H9 (cell line): ENCODE measurements at places on chromosomes 2 and 18.

GRCh38 chr2:170155022-170155722, 22.8 kb upstream of the MYO3B start:
- DNase-seq, result peak; percentile 54

DNA sequence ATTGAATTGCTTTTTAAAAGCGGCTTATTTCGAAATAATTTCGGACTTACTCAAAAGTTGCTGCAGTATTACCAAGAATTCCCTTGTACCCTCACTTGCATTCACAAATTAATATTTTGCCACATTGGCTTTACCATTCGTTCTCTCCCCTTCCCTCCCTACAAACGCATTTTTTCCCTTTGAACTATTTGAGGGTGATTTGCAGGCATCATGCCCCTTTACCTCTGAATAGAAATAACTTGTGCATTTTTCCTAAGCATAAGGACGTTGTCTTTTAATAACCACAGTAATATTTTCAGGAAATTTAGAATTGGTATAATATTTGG, 608 bp downstream of the CCDC138 start:
- DNase-seq, result no peak

GRCh38 chr2:134190062-134190806, 63.6 kb upstream of the MGAT5 start:
- DNase-seq, result no peak

DNA sequence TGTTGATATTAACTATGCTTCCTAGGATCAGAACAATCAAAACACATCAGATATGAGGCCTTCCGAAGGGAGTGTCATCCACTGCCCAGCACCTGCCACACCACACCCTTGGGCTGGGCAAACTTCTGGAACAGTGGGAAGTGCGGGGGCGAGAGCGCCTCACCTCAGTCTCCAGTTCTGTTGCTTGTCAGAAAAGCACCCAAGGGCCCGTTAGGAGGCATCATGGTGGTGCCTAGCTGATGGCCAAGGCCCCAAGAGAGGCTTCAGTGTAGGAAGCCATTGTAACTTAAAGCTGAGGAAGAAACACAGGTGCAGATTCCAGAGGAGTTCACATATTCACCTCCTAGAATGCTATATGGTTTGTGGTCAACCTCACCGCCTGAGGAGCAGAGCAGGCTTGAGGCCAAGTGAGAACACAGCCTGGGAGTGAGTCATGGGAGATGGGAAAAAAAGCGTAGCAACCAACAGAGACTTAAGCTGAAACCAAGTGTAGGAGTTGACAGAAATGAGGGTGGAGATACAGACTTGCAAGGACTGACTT, 85.1 kb upstream of the ATL2 start:
- no peak for DNase-seq

DNA sequence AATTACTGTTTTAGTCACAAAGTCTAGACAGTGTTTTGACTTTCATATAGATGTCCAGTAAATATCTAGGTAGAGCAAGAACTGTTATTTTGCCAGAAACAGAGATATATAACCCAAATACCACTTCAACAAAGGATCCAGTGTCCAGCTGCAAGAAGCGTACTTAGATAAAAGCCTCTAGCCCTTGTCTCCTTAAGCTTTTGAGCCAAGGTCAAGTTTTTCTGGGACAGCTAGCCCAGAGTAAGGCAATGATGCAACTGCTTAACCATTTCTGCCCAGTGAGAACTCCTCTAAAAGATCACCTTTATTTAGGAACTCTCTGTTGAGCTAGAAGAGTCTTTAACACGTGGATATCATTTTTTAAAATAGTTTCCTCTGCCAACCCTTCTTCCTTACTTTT, 1424.9 kb upstream of the NXPH2 start:
- no peak for DNase-seq

GRCh38 chr2:232874677-232875223, 4.7 kb downstream of the SNORC start:
- no peak for DNase-seq

GRCh38 chr2:26725521-26725820, 32.9 kb downstream of the KCNK3 start:
- DNase-seq, result no peak

GRCh38 chr2:27756544-27757498, 14.7 kb upstream of the MRPL33 start:
- DNase-seq, result no peak

- no peak for DNase-seq
Measured at GRCh38 chr18:48775372-48776155, 175.2 kb downstream of the SMAD7 start.

- DNase-seq, result peak; percentile 16
Measured at GRCh38 chr2:8304821-8305766, 376.8 kb upstream of the ID2 start.

DNA sequence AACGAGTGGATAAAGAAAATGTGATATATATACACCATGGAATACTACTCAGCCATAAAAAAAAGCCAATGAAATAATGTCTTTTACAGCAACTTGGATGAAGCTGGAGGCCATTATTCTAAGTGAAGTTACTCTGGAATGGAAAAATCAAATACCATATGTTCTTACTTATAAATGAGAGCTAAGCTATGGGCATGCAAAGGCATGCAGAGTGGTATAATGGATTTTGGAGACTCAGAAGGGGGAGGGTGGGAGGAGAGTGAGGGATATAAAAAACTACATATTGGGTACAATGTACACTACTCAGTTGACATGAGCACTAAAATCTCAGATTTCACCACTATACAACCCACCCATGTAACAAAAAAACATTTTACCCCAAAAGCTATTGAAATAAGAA, 1.7 kb upstream of the MSGN1 start:
- no peak for DNase-seq

DNA sequence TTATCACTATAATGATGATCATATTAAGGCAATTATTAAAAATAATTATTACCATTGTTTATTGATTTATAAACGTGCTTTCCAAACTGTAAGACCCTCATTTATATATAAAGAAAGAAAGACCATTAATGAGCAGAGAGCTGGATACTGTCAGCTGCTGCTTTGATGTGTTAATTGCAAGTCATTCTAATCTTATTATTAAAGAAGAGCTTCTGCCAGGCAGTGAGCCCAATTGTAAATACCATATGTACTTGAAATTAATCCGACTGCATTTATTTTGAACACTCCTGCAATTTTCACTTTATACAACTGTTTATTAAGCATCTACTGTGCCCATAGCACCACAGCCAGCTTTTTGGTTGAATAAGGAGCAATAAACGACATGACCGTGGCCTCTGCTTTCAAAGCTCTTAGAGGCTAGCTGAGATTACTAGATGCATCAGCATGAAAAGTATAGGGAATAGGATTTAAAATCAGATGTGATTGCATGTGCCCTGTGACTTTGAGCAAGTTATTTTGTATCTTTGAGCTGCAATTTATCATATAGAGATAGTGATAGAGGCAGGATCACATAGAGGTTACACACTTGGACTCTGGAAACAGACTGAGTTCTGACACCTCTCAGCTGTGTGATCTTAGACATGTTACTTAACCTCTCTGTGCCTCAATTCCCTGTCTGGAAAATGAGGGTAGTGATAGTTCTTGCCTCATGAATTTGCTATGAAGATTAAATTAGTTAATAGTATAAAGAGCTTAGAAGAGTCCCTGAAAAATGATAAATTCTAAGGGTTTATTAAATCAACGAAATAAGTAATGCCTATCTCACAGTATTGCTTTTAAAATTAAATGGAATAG, 83.4 kb downstream of the MYCN start:
- DNase-seq, result no peak

- peak; percentile 53 for DNase-seq
Measured at GRCh38 chr2:184597571-184597991, 748 bp upstream of the ZNF804A start.

GRCh38 chr2:77190721-77191346, 331.3 kb downstream of the LRRTM4 start:
- no peak for DNase-seq

- DNase-seq, result no peak
Measured at GRCh38 chr2:30365201-30365600, 81.8 kb upstream of the LCLAT1 start.

- DNase-seq, result peak; percentile 30
Measured at GRCh38 chr2:230575642-230576324, 136.9 kb upstream of the CAB39 start.

- DNase-seq, result no peak
Measured at GRCh38 chr2:84963692-84964405, 7.1 kb upstream of the KCMF1 start.

GRCh38 chr2:203763241-203763937, 57.0 kb downstream of the CD28 start:
- DNase-seq, result no peak

- no peak for DNase-seq
Measured at GRCh38 chr2:204835786-204836185, 290.5 kb downstream of the PARD3B start.
